ENCODE measurements at places on chromosomes 2 and 18.

DNA sequence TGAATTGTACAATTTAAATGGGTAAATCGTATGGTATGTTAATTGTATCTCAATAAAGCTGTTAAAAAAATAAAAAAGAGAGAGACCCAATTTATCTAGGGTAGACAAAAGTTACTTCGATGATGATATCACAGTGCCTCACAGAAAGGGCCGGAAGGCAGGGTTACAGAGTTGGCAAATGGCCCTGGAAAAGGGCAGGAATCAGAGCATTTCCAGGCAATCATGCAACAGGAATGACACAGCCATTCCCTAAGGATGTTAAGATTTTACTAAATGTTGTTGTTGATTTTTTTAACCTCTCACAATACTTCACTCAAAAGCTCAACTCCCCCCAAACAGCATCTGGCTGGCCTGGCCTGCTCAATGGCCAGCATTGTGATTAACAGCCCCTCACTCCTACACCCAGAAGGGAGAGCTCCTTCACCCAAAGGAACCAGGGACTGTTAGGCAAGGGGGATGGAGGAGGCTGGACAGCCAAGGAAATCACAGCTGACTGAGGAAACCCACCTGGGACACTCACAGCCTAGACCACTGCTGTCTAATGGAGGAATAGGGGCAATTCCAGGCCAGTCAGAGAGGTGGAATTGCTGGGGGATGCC, 7.7 kb upstream of the SP100 start:
- DNase-seq = no peak

DNA sequence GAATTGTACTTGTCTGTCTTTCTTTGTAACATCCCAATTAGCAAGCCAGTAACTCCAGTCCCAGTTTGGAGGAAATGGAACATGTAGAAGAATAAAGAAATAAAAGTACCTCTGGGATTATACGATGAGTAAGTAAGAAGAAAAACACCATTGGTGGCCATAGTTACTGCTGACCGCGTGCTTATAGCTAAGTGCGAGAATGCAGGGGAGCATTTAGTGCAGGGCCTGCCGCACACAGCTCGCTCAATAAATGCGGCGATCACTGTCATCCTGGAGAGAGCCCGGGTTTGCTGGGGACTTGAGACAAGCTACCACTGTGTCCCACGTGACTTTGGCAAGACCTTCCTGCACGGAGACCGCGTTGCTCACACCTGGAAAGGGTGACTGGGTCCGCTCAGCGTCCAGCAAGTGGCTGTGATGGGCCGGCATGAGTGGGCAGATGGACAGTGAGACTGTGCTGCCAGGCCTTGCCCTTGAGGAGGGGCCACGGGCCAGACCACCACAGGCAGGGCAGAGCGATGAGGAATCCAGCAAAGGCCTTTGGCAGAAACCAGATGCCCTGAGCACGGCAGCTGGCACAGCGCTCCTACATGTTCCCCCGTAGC, 54.8 kb downstream of the ADI1 start:
- DNase-seq = no peak

DNA sequence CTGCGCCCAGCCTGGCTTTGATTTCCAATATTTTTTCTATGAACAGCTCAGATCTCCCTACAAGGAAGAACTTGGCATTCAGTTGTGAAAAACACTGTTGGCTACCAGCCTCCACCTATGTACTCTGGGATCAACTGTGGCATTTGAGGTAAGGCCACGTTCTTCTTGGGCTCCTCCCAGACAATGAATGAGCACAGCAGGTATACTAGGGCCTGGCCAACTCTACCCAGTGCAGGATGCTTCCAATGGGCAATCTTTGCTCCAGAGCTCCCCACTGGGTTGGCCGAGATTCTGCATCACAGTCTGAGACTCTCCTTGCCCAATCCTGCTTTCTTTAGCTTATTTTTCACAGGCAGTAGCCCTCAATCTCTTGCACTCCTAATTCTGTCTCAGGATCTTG, 75.9 kb downstream of the TMEM131 start:
- no peak for DNase-seq

DNA sequence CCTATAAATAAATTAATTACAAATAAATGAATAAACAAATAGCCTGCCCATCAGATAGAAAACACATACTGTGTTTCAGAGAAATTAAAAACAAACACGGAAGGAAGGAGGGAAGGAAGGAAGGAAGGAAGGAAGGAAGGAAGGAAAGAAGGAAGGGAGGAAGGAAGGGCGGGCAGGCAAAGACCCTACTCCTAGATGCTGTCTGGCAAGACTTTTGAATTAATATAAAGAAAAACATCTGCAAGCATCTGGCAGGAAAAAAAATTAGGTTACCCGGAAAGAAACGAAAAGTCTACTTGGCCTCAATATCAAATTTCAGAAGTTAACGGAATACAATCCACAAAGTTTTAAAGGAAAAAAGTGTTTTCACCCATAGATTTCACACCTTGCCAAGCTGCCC, 49.1 kb downstream of the LOXHD1 start:
- no peak for DNase-seq

DNA sequence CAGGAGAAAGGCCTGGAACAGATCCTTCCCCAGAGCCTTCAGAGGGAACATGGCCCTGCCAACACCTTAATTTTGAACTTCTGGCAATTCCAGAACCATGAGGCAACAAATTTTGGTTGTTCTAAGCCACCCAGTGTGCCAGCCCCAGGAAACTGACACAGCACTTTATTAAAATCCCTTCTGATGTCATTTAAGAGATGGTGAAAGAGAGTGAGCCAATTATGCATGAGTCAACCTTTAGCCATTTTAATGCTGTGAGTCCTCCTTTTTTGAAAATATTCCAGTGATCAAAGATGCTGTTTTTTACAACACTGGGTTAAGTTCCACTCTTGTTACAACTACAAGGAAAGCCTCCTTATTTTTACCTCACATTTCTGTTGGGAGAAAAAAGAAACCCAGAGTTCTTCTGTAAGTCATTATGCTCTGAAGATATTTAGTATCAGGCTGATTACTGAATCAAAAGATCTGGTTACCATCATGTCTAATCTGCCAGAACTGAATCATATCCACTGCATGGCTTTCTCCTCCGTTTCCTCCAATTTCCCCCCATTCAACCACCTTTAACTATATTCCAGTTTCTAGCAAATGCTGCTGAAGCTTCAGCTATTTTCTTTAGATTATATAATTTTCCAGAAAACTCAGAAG, 235.4 kb downstream of the TXNL1 start:
- no peak for DNase-seq

GRCh38 chr2:76169276-76170008, 458.7 kb upstream of the GCFC2 start:
- DNase-seq = no peak

DNA sequence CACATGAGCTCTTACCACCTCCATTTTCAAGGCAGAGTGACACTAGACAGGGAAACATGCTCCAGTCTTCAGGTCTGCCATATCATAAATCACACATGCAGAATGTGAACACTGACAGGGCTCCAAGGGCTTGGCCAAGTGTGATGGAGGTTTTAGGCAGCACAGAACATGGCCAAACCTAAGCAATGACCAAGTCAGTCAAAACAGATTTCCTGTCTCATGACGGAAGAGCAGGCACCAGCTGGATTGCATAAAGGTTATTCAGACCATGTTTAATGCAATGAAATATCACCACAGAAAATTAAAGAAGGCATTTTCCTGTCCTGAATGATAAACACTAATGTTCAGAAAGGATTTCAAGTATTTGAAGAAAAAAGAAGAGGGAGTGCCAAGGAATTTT, 72.5 kb downstream of the SUMO1 start:
- DNase-seq = no peak

GRCh38 chr2:8598295-8599165, 83.3 kb upstream of the ID2 start:
- no peak for DNase-seq

DNA sequence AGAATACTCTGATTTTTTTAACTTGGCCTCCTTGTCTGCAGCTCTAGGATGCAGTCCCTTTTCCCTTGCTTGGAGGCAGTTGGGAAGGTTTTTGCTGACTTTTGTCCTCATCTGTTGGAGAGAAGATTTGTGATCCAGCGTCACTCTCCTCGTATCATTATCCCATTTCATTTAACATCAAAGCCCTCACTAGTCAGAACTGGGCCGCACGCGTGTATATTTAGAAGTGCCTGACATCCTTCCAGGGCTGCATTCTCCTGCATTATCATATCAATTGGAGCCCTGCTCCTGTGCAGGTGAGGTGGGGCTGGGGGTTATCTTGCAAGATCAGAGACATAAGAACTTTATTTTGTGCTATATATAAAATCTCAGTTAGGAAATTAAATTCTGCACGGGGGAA, 435.1 kb upstream of the HS6ST1 start:
- no peak for DNase-seq

- DNase-seq = no peak
Observed at GRCh38 chr18:41036346-41036745, 918.7 kb upstream of the PIK3C3 start.

GRCh38 chr2:88841224-88841929, 149.9 kb downstream of the RPIA start:
- DNase-seq = no peak

DNA sequence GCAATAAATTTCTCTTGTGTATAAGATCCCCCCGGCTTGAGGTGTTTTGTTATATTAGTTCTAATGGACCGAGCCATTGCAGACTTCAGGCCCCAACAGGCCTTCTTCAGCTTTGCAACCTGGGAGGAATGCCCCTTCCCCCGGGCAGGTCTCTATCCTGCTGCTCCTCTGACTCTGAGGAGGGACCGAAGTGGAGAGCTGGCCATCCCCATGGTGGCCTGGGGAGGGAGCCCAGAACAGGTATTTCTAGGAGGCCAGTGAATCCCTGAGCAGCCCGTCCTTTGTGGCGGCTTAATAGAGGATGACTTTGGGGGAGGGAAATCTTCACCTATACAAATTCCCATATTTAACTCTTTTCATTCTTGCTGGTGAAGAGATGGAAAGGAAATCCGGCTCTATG, 715.8 kb upstream of the SOX11 start:
- DNase-seq = no peak

DNA sequence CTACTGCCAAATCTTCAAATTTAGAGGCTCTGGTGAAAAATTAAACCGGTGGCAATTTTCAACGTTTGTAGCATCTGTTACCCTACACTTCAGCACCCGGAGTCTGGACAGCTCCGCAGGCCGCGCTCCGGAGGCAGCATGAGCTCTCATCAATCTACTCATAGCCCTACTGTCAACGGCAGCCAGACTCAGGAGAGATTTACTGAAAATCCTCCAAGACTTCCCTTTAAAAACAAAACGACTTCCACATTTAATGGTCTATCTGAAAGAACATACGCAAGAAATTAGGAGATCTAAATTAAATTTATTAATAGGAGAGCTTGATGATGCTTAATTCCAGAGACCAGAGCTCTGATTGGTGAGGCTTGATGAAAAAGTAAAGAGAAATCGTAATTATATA, 970 bp upstream of the ADCYAP1 start:
- DNase-seq = no peak

DNA sequence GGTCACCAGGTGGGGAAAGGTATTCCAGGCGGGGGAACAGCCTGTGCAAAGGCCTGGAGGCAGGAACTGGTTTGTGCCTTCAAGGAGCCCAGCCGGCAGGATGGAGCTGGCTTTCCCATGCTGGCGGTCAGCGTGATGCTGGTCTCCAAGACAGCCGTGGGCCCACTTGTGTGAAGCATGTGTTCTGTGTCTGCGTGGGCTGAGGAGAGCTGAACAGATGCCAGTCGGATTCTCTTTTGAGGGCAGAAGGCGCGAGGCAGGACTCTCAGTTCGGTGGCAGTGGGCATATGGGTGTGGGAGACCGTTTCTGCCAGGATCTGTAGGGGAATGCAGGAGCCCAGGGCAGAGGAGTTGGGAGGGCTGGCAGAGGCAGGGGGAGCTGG, 191.6 kb downstream of the TWIST2 start:
- DNase-seq = no peak

- no peak for DNase-seq
Observed at GRCh38 chr18:61348230-61348629, 15.0 kb downstream of the CDH20 start.

DNA sequence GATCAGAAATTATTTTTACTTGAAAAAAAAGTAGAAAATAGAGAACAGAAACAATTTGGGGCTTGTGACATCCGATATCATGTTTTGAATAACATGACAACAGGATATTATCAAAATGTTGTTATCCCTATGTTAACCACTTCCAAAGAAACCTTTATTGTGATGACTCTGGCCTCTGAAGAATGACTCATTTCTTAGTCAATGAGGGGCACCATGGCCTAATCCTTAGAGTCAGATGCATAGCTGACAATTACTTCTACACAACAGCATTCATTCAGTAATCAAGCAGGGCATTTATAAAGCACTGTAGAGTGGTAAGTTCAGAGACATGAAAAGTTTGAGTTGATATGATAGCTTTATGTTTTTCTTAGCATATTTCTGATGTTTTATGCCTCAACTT, 703.0 kb downstream of the RNF144A start:
- no peak for DNase-seq

GRCh38 chr18:62939433-62939832, 224.1 kb downstream of the PHLPP1 start:
- DNase-seq = no peak

GRCh38 chr2:37916512-37917082, 8.5 kb upstream of the RMDN2 start:
- DNase-seq = no peak

DNA sequence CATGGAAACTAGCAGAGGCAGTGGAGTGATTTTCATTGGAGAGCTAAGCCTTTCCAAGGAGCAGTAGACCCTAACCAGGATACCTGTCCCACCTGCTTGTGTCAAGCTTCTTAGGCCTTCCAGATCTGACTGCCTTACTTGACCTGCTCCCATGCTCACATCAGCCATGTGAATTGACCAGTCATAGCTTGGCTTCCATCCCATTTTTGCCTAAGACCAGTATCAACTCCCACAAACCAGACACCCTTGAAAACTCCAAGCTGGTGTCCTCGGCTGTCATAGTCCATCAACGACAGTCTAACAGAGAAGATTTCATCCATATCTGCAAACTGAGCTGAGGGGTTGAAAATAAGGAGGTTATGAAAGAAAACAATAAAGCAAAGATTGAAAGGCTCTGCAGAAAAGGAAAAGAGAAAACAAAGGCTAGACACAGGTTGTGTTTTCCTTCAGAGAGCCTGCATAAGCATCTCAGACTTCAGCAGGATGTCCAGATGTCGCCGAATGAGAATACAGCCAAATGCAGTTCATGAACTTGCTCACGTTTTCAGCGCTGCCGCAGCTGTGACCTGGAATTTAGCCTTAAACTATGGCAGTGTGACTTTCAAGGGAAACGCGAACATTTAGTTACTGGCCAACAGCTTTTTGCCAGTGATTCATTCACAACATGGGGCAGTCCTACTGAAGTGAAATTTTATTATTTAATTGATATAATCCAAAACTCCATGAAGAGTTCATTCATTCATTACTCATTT, 868.1 kb upstream of the ID2 start:
- DNase-seq = no peak

DNA sequence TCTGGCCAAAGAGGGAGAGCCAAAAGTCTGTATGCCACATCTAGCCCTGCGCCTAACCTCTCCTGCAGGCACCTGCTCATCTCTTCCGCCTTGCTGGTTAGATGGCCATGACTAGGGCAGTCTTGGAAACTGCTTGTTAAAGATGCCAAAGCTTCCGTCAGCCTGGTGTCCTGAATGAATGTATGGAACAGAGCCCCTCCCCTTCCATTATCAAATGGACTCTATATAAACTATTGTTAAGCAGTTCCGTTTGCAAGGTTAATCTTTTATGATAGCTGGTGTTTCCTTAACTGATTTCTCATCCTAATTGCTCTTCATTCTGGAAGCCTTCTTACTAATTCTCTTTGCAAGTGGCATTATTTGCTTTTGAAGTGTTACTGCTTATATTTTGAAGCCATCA, 87.1 kb downstream of the ATP9B start:
- no peak for DNase-seq

GRCh38 chr2:110650346-110650745, 27.5 kb downstream of the BUB1 start:
- no peak for DNase-seq

GRCh38 chr2:29487967-29488555, 372.8 kb downstream of the CLIP4 start:
- no peak for DNase-seq

Measured in stimulated activated CD8-positive, alpha-beta memory T cell treated with anti-CD3 and anti-CD28 coated beads, Interleukin-2, amount 100 ng/mL, for 1 hour (primary cell).